HFFc6 (cell line): ENCODE measurements at places on chromosomes 4 and X. TPM values are rescaled to one million over a fixed set of nuclear protein-coding genes. Genes with fewer than 3 reads are reported as not detected.

Gene CXCL3
- 0.18 to 1.7 TPM (median 0.43 TPM) in 3 replicates for total RNA-seq

Gene MAGEB4
- not detected in 3 replicates for total RNA-seq

Gene SMIM31
- not detected in 3 replicates for total RNA-seq

Gene SHISA3
- not detected in 3 replicates for total RNA-seq

Gene OTUD6A
- total RNA-seq: not detected in 3 replicates

Gene EREG
- total RNA-seq: 28.8 and 35.5 TPM in 2 replicates

Gene GDPD2
- total RNA-seq: not detected in 3 replicates

Gene LETM1
- 51.1 to 64.0 TPM (median 54.6 TPM) in 3 replicates for total RNA-seq

Gene PABPC1L2B
- total RNA-seq: not detected in 2 replicates

Gene GPC3
- not detected in 3 replicates for total RNA-seq

Gene RBMXL3
- total RNA-seq: not detected in 3 replicates

Gene CFAP99
- total RNA-seq: not detected in 3 replicates

Gene ABCD1
- total RNA-seq: 14.2 and 21.3 TPM in 2 replicates

Gene HTN1
- total RNA-seq: not detected in 3 replicates

Gene CCDC160
- total RNA-seq: not detected in 3 replicates

Gene TCEAL6
- total RNA-seq: not detected in 3 replicates

Gene SH3RF1
- total RNA-seq: 56.3 to 63.6 TPM (median 59.0 TPM) in 3 replicates
